ENCODE measurements at places on chromosomes 7 and 10. TPM values are rescaled to one million over a fixed set of nuclear protein-coding genes. Genes with fewer than 3 reads are reported as not detected.

DNA sequence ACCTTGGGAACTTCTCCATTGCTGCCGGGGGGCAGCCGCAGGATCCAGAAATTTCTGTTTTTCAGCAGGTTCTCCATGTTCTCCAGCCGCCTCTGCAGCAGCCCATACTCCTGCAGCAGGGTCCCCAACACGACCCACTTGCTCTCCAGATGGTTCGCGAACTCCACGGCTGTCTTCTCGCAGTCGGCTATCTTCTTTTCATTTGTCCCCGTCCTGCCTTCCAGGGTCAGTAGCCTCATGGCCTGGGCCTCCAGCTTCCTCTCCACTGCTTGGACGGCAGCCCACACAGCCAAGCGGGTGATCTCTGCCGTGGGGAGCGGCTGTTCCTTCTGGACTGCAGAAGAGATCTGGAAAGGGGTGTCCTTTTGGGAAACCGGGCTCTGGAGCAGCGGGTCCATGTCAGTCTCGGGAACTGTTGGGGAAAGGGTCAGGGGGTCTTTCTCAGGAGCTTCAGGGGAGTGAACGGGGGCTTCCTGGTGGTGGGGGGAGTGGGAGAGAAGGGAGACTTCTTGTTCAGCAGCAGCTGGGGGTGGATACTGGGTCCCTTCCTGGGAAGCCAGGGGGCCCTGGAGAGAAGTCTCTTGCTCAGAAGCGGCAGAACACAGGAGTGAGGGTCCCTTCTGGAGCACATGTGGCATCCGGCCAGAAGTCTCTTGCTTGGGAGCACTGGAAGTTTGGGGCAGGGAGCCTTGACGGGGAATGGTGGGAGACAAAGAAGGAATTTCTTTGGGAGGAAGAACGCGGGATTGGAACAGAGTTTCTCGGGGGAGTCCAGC, 5.5 kb downstream of the ZNF777 start:
- DNase-seq = no peak

DNA sequence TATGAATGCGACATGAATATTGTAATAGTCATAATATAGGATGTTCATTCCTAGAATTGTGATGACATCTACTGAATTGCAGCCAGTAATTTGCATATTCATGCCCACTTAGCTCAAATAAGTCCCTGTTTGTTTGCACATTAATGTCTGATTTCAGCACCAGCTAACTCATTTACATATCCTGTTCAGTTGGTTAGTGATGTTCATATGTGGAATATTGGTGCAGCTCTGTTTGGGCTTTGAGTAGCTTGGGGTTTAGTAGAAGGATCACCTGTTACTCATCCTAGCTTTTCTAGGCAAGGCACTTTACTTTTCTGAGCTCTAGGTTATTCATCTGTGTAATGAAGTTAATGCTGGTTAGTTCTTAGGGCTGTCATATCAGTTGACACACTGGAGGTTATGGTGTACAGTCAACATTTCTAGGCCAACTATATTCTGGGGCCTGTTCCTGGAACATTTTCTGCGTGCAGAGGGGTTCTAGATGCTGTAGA, 238.4 kb downstream of the EXOC4 start:
- DNase-seq = no peak

GRCh38 chr10:114380797-114381196, 23.5 kb downstream of the AFAP1L2 start:
- no peak for DNase-seq

GRCh38 chr7:6436385-6436685, 11.4 kb downstream of the DAGLB start:
- DNase-seq = no peak

GRCh38 chr10:113961182-113962031, 82.3 kb upstream of the ADRB1 start:
- no peak for DNase-seq

DNA sequence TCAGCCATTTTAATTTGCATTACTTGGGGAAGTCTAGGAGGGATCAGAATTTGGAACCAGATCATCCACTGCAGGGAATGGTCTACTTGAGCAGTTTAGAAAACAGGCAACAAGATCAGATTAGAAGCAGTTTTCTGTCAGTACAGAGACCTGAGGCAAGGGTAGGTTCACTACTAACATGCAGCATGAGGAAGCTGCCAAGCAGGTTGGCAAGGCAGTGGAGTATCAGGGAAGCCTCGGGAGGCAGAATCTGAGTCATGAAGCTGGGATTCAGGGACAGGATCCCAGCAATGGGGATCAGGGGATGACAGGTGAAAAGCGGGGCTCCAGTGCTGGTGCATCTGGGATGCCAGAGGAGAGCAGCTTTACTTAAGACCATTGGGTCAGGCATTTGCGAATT, 28.1 kb downstream of the ENO4 start:
- no peak for DNase-seq

GRCh38 chr10:11598712-11599397, 12.6 kb downstream of the USP6NL start:
- DNase-seq = no peak

- no peak for DNase-seq
These were observed 334.1 kb upstream of the TPK1 start for GRCh38 chr7:145169908-145170307.

GRCh38 chr10:130201043-130201380, 64.8 kb downstream of the GLRX3 start:
- DNase-seq = no peak

GRCh38 chr10:3850999-3851937, 66.3 kb upstream of the KLF6 start:
- DNase-seq = peak; percentile 79

DNA sequence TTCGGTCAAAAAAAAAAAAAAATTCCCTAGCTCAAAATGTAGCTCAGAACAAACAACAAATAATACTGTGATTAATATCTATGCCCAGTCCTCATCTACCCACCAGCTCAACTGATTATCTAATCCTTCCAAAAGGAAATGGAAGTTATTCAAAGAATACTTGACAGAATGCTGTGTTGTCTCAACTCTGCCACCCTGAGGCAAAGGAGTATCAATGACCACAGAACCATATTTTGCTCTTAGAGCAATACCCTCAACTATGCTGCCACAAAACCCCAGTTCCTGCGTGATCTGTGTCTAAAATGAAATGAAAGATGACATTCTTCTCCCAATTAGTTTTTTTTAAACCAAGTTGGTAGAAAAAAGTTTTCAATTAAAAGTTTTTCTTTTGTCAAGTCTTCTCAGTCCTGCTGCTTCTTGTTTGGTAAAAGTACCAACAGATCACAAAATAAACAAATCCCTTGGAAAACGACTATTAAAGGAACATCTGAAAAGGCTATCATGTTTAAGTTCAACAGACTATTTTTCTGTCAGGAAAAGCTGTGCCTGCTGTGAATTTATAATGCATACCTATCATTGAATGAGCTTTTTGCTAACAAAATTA, 21.6 kb downstream of the RBM28 start:
- DNase-seq = peak; percentile 43

DNA sequence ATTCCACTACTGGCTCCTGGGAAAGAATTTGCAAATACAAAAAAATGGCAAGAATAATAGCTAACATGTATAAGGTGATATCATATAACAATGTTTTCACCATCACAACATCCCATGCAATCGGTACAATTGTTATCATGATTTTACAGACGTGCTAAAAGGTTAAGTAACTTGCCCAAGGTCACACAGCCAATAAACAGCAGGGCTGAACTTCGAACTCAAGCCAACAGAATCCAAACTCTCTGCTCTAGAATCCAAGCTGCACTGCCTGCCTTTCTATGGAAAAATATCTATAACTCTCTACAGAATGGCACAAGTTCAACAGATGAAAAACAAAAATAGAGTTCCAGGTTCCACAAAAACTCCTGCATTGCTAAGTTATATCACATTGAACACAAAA, 160.9 kb downstream of the PARD3 start:
- no peak for DNase-seq

DNA sequence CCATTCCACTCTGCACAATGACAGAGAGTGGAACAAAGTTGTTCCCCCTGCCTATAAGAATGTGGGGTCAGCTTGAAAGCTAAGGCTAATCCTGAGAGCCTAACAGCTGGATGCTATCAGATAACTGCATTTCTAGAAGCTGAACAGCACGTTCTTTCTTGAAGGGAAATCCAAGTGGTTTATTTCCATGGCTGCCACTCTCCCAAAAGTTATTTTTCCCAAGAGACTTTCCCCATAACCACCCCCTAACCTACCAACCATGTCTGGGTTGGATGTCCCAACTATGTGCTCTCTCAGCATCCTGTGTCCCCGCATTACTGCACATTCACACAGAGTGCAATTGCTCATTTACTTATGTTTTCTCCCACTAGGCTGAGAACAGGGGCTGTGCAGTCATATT, 140.7 kb upstream of the ANKRD1 start:
- DNase-seq = no peak

GRCh38 chr7:29989257-29989995, at the start of gene SCRN1:
Gene SCRN1, minus strand, starts transcription at chr7:29989801. Its CDS starts 20,734 bp downstream, at chr7:29969067.
- peak; percentile 49 for DNase-seq

Gene SLC26A5
- total RNA-seq = not detected

Gene PCLO
- 2.6 TPM for total RNA-seq

Gene OR6B1
- total RNA-seq = not detected

Gene ITIH2
- not detected for total RNA-seq

Gene GRM8
- total RNA-seq = not detected
